Nucleus accumbens (tissue), 56 donors: ENCODE measurements at places on chromosomes 13 and 19.

DNA sequence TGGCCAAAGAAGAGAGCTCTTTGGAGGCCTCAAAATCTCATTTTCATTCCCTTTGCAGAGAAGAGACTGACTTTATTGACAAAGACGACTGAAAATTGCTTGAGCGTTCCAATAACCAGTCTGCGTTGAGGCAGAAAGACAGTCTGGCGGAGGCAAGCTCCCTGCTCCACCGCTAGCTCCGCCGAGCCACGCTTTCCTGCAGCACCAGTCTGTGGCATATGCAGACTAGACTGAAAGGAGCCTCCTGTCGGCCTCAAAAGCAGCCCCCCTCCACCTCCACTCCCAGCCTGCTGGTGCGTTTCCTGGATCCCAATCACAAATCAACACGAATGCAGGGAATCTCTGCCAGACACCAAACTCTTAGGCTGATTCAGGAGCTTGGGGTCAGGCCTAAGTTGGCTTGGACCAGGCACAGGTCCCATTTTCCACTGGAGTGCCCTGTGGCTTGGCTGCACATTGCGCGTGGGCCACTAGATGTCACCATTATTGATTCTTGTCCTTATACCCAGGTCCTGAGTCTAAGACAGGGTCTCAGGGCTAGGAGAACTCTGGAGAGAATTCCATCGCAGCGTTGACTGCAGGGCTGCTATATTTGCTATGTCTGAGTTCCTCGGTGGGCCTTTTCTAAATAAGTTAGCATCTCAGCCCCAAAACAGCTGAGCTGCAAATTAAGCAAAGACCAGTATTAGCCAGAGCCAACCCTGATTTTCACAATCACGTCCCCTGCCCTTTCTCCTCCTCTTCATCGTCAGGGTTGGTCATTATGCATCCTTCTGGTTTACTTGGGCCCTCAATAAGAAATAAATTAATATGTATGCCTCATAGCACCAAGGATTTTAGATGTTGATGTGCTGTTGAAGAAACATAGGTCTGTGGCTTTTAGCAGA, 5.2 kb upstream of the ZNF507 start:
- peak; percentile 55 for DNase-seq

GRCh38 chr19:42280815-42281145, 11.7 kb downstream of the CIC start:
- peak; percentile 67 for DNase-seq

DNA sequence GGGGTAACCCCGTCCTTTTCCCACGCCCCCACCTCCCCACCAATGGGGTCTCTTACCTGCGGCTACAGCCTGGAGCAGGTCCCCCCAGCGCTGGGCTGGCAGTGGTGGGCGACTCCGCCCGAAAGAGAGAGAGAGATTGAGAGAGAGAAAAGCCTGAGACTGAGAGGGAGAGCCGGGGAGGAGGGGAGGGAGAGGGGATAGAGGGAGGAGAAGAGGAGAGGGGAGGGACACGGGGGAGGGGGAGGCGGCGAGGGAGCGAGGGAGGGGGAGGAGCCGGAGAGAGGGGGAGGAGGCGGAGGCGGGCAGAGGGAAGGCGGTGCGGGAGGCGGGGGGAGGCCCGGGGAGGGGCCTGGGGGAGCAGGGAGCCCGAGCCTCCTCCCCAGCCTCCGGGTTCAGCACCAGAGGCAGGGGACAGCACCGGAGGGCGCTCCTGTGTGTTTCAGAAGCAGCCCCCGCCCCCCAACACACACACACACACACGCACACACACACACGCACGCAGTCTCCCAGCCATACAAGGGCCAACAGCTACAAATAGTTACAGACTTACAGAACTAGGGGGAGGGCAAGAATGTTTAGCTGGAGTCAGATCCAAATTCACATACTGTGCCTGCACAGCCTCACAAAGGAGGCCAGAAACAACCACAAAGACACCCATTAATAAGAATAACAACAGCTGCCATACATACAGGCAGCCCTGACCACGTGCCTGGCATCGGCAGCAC, at the start of gene SLC8A2:
TSS of gene SLC8A2 (minus strand) at position 161 of the 725 bp plus-strand sequence. CDS start 5,490 bp downstream, outside the sequence.
- peak; percentile 60 for DNase-seq

- no peak for DNase-seq
These were observed 35.8 kb upstream of the MEDAG start for GRCh38 chr13:30870049-30870884.
